Osteoblast (primary cell): ENCODE measurements at places on chromosomes 7 and 10.

- peaks cover 14% of the 10 kb centered on the region for H3K27me3 ChIP-seq
- no peak overlapping the region for H3K4me3 ChIP-seq
- DNase-seq: no peak
- H3K36me3 ChIP-seq: no peaks in the 10 kb centered on the region
- H3K4me1 ChIP-seq: peaks cover 12% of the 10 kb centered on the region
- no peak overlapping the region for H3K27ac ChIP-seq
Measured at GRCh38 chr7:99767662-99768061, 16.3 kb downstream of the CYP3A4 start.

GRCh38 chr7:106844279-106844997 lies 20.6 kb upstream of the PIK3CG start:
- no peak overlapping the region for H3K4me3 ChIP-seq
- DNase-seq: no peak
- peaks cover 18% of the 10 kb centered on the region for H3K27me3 ChIP-seq
- no peak overlapping the region for H3K27ac ChIP-seq
- H3K4me1 ChIP-seq: peaks cover 24% of the 10 kb centered on the region

GRCh38 chr10:15780353-15781135 lies 60.8 kb upstream of the ITGA8 start:
- peaks cover 27% of the 10 kb centered on the region for H3K36me3 ChIP-seq
- peaks cover 8% of the 10 kb centered on the region for H3K4me1 ChIP-seq
- no peak overlapping the region for H3K27ac ChIP-seq
- DNase-seq: no peak
- no peaks in the 10 kb centered on the region for H3K27me3 ChIP-seq
- no peak overlapping the region for H3K4me3 ChIP-seq

- DNase-seq: no peak
- H3K27ac ChIP-seq: no peak overlapping the region
- no peak overlapping the region for H3K4me3 ChIP-seq
- peaks cover 12% of the 10 kb centered on the region for H3K4me1 ChIP-seq
Measured at GRCh38 chr10:87976101-87976743, 112.8 kb downstream of the PTEN start.

DNA sequence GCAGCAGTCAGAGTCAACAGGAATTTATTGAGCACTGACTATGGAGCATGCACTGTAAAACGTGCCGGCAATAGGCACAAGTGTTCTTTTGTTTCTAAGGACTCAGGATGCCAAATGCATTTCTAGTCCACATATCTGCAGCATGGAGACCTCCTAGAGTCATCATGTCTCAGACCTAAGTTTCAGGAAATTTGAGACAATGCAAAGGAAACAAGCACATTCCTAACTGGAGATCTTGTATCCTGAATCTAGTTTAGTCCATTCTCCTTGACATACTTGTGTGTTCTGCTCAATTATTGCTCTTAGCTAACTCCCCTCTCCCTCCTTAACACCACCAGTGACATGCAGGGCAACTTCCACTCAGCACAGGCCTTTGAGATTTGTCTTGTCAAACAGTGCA lies 173.2 kb downstream of the ZNF438 start:
- DNase-seq: no peak
- H3K27ac ChIP-seq: no peak overlapping the region

DNA sequence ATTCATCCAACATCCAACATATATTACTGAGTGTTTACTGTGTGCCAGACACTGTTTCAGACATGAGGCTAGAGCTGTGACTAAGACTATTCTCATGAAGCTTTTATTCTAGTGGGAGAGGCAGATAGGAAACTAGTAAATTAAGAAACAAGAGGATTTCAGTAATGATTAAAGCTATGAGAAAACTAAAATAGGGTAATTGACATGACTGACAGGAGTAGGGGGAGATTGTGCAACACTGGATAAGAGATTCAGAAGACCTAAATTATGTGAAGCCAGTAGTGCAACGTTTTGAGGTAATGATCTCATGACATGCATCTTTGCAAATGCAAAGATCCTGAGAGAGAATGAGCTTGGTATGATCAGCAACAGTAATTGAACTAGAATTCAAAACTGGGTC lies 48.6 kb upstream of the MKLN1 start:
- H3K36me3 ChIP-seq: no peaks in the 10 kb centered on the region
- no peak overlapping the region for H3K27ac ChIP-seq
- H3K4me1 ChIP-seq: no peaks in the 10 kb centered on the region
- no peak for DNase-seq

- DNase-seq: peak; percentile 87
- H3K4me1 ChIP-seq: peaks cover 4% of the 10 kb centered on the region
- peak within 1 kb of the TSS; percentile 28 for H3K4me3 ChIP-seq
- H3K36me3 ChIP-seq: no peaks in the 10 kb centered on the region
- H3K27ac ChIP-seq: no peak within 1 kb of the TSS
- H3K27me3 ChIP-seq: peaks cover 27% of the 10 kb centered on the region
Measured at GRCh38 chr7:101362334-101363195, at the start of gene COL26A1. TSS of gene COL26A1 (plus strand) at chr7:101362875. CDS start at chr7:101363033, 158 bp downstream.

DNA sequence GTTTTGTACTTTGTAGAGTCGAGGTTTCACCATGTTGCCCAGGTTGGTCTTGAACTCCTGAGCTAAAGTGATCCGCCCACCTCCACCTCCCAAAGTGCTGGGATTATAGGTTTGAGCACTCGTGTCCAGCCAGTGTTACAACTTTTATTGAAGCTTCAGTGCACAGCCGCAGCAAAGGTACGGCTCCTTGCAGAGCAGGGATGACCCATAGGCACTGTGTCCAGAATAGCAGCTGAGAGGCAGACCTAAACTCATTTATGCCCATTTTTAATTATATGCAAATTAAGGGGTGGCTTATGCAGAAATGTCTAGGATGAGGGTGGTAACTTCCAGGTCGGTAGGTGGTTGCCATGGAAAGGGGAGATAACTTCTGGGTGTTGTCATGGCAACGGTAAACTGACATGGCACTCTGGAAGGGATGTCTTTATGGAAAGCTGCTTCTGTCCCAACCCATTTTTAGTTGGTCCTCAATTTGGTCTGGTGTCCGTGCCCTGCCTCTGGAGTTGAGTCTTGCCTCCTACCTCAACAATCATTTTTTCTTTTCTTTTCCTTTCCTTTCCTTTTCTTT lies 22.7 kb downstream of the NYAP1 start:
- H3K36me3 ChIP-seq: no peaks in the 10 kb centered on the region
- no peaks in the 10 kb centered on the region for H3K27me3 ChIP-seq
- no peak for DNase-seq
